ENCODE measurements at places on chromosomes 16 and 17. TPM values are rescaled to one million over a fixed set of nuclear protein-coding genes. Genes with fewer than 3 reads are reported as not detected.

ZNF205 gene
- total RNA-seq, result 0.38 TPM

OTOA gene
- not detected for total RNA-seq

KREMEN2 gene
- not detected for total RNA-seq

CLEC18A gene
- 2.0 TPM for total RNA-seq

LYRM9 gene
- total RNA-seq, result 11.7 TPM

ZNF750 gene
- not detected for total RNA-seq
